ENCODE measurements at places on chromosomes 2 and 18.

DNA sequence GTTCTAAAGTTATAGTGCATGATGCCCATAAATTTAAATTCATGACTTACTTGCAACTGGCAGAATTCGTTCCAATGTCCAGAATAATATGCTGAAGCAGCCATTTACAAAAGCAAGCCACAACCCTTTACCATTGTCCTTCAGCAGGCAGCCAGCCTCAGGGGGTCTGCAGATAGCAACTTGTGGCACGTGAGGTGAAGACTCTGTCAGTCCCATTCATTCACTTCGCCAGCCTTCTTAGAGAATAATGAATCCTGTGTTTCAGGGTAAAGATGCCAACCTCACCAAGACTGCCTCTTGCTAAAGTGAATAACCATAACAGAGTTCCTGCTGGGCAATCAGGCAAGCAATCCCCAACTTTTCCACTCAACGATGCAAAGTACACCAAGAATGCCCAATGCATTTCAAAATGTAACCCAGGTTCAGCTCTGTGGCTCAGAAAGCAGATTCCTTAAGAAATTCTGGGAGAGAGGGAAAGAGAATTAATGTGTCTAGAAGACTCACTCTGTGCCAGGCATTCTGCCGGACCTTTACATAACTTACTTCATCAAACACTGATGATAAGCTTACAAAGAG lies 315.4 kb downstream of the NCKAP5 start:
- DNase-seq = no peak

DNA sequence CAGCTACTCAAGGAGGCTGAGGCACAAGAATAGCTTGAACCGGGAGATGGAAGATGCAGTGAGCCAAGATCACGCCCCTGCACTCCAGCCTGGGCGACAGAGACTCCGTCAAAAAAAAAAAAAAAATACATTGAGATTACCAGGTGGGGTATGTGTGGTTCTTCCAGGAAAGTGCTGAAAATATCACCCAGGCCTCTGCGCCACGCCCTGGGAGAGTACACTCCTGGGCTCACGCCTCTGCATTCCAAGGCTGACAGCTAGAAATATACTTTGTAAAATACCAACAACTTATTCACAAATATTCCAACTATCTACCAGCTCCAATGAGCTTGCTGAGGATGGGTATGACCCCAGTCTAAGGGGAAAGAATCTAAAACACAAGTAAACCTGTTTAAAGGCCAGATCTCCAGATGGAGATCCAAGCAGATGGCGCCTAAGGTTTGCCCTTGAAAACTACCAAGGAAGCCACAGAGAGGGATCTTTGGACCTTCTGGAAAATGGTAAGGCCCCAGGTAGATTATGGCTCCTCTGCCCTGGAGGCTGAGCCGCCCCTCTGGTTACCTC lies 21.6 kb upstream of the B3GNT7 start:
- no peak for DNase-seq

- no peak for DNase-seq
These were observed 4.0 kb downstream of the DOK1 start for GRCh38 chr2:74558284-74559230.

DNA sequence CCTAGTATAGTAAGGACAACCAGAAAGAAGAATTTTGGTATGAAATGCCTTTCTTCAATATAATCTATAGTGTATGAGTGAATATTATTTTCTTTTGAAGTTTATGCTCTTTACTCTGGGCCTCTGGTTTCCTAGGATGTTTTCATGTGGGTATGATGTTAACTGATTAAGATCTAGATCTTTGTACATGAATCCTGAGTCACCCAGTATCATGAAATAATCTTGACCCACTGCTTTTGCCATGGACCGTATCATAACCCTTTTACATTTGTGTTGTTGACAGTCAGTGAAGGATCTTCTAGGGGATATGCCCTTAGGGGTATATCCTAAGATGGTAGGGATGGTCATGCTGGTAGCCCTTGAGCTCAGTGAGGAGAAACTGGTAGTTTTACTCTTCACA lies 100.3 kb downstream of the RAB3GAP1 start:
- DNase-seq = no peak

DNA sequence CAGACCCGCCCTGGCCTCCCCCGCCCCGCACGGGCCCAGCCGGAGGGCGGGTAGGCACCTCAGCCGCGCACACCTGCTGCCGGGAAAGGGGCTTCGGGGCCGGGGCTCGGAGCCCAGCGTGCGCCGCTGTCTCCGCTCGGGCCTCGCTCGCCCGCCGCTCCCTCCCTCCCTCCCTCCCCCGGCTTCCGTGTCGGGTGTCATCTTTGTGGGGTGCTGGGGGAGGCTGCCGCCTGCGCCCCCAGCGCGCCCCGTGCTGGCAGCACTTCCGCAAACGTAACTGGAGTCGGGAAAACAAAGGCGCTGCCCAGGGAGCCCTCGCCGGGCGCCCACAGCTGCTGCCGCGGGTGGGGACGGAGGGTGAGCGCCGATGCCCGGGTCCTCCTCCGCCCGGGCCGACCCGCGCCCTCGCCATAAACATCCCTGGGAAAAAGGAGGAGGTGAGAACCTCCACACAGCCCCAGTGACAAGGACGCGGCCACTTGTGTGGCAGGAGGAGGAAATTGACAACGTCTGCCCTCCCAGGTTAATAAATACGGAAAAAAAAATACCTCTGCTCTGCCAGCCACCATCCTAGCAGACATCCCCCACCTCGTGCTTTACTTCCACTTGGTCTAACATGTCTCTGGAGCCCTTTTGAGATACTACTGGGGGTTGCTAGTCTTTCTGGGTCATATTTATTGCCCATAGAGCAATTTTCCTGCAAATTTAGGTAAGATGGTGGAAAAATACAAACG lies 550 bp downstream of the MFSD6 start:
- peak; percentile 76 for DNase-seq

- DNase-seq = no peak
These were observed 60.4 kb downstream of the WDSUB1 start for GRCh38 chr2:159226059-159226461.

GRCh38 chr2:168114619-168115018 lies 132.8 kb downstream of the STK39 start:
- no peak for DNase-seq

GRCh38 chr2:164498836-164499235 lies 122.4 kb downstream of the GRB14 start:
- DNase-seq = no peak

DNA sequence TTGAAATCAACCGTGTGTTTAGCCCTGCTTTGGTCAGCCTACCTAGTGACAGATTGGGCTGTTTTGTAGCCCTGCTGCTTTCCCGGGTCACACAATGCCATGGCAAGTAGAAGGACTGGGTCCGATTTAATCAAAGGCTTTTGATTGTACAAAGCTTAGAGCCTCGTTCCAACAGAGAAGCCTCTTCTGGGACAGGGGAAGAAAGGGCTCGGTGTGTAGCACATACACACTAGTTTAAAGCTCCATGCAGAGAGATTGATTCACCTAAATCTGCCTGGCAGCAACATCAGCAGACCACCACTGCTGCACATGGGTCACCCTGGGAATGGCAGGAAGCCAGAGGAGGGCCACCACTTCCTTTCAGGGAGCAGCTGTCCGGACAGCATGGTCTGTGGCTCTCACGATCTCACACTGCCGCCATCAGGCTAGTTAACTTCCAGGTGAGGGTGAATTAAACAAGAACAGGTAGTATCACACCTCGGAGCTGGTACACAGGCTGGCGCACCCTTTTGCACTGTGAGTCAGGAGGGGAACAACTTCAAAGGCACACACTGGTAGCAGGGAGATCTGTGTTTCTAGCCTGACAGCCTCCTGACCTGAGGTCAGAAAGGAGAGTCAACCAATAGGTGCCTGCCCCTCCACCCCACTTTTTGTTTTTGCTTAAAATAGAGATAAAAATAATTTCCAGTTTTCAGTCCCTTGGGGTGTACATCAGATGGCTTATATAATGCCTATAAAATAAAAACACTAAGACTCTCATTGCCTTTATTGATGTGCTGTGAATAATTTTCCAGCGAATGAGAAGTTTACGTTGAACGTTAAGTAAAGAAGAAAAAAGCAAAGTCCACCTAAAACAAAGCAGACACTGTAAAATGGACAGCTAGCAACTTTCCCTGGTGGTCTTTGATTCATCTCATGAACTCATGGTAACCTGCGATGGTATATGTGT lies 108.5 kb downstream of the CDCA7 start:
- DNase-seq = no peak

DNA sequence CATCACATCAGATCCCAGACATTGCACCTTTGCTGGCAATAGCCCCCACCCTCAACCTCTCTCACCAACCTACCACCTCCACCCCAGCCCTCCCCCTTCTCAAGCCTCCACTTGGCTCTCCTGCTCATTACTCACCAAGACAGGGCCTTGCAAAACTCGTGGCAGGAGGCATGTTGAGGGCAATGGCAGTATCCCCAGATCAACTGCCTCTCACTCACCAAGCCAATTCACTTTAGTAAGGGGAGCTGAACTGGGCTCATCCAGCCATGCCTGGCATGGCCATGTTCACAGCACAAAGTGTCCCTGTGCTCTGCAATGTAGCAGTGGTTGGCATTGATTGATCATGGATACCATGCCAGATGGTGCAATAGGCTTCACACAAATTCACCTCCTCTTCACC lies 46.3 kb upstream of the TEX51 start:
- no peak for DNase-seq

GRCh38 chr2:55093381-55093780 lies 43.1 kb upstream of the RTN4 start:
- DNase-seq = no peak

- DNase-seq = no peak
These were observed 12.0 kb downstream of the STK17B start for GRCh38 chr2:196159221-196159892.

DNA sequence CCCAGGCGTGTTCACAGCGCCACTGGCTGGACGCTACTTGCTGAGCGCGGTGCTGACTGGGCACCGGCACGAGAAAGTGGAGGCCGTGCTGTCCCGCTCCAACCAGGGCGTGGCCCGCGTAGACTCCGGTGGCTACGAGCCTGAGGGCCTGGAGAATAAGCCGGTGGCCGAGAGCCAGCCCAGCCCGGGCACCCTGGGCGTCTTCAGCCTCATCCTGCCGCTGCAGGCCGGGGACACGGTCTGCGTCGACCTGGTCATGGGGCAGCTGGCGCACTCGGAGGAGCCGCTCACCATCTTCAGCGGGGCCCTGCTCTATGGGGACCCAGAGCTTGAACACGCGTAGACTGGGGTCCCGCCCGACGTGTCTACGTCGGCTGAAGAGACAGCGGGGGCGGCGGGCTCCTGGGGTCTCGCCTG lies 891 bp upstream of the KHK start:
- no peak for DNase-seq

GRCh38 chr2:45256173-45256866 lies 247.1 kb upstream of the SIX2 start:
- DNase-seq = no peak

DNA sequence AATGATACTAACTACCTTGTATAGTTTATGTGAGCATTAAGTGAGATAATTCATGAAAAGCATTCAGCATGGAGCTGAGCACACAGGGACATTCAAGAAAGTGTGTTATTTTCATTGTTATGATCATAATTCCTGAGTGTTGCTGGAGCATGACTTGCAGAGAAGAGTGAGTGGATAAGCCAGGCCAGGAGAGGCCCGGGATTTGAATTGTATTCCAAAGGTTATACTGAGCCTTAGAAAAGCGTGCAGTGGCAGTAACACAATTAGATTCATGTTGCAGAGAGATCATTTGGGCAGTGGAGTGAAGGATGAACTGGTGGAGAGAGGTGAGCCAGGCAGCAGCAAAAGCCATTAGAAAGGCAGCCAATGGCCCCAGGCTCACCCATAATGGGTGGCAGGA lies 142.9 kb upstream of the SH3BP4 start:
- no peak for DNase-seq

DNA sequence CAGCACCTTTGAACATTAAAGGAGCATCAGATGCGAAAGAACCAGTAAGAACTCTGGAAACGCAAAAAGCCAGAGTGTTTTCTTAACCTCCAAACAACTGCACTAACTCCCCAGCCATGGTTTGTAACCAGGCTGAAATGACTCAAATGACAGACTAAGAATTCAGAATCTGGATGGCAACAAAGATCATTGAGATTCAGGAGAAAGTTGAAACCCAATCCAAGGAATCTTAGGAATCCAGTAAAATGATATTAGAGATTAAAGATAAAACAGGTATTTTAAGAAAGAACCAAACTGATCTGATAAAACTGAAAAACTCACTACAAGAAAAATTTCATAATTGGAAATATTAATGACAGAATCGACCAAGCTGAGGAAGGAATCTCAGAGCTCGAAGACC lies 116.7 kb downstream of the PTRHD1 start:
- no peak for DNase-seq

- no peak for DNase-seq
These were observed 825 bp downstream of the THUMPD2 start for GRCh38 chr2:39778233-39778632.

DNA sequence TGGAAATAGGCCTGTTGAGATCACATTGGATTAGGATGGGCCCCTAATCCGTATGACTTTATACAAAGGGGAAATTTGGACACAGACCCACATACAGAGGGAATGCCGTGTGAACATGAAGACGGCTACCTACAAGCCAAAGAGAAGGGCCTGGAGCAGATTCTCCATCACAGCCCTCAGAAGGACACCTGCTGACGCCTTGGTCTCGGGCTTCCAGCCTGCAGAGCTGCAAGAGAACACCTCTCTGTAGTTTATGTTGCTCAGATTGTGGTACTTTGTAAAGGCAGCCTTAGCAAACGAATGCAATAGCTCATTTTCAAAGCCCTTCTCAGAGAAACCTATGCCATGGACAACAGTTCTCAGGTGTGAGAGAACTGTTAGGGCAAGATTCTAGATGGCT lies 86.1 kb downstream of the LONRF2 start:
- DNase-seq = peak; percentile 7

DNA sequence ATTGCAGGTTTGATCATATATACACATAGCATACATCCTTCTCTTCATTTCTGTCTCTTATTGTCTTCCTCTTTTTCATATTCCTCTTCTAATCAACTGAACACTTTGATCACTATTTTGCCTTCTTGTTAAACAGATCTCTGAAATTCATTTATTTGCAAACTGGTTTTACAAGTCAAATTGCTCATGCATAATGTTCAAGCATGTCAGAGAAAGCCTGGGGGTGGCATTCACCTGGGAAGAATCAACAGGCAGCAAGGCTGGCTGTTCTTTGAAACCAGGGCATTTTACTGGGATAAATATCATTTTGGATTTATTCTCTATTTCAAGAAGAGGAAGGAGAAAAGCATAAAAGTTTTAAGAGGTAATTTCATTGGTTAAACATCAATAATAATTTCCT lies 66.9 kb upstream of the LRATD1 start:
- DNase-seq = no peak

GRCh38 chr2:221514305-221515040 lies 57.6 kb downstream of the EPHA4 start:
- DNase-seq = no peak

DNA sequence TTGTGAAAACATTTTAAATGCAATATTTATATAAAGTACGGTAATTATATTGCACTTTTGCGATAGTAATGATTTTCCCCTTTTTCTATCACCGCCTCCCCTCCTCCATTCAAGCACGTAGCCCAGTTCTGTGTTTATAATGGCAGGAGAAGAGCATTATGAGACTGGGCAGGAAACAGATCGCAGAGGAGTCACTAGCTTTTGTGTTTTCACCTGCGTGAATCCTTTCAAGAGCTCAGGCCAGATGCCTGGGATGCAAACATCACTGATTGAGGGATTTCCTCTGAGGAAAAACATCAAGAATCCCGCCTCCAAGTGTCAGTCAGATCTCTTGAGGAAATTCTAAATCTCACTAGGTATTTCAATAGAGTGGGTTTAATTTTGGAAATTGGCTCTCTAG lies 178.4 kb upstream of the FN1 start:
- DNase-seq = no peak

All from suprapubic skin (tissue), 4 donors.